ENCODE measurements at places on chromosomes 2 and 18.

DNA sequence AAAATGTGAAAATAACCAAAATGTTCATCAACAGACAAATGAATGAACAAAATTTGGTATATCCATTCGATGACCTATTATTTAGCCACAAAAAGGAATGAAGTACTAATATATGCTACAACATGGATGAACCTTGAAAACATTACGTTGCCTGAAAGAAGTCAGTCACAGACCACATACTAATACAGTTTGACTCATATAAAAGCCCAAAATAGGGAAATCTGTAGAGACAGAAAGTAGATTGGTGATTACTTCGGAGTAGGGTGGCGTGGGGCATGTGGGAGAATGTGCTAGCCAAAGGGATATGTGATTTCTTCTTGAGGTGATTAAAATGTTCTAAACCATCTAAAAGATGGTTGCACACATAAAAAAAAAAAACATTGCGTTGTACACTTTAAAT is 44.2 kb upstream of the PPM1B start:
- DNase-seq: no peak

DNA sequence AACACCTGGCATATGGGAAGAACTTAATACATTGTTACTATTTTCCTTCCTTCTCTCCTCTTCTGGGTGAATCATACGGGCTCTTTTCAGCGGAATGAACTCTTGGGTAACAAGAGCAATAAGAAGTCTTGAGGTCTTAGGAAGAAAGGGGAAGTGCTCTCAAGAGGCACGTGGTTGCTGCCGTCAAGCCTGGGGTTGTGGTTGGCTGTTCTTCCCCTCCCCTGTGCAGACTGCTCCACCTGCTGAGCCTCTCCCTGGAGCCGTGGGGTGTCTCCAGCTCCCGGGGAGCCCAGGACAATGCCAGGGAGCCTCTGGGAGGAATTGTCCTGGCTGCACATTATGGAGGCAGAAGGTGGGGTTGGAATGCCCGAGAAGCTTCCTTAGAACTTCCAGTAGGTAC is 19.4 kb downstream of the TOGARAM2 start:
- no peak for DNase-seq

DNA sequence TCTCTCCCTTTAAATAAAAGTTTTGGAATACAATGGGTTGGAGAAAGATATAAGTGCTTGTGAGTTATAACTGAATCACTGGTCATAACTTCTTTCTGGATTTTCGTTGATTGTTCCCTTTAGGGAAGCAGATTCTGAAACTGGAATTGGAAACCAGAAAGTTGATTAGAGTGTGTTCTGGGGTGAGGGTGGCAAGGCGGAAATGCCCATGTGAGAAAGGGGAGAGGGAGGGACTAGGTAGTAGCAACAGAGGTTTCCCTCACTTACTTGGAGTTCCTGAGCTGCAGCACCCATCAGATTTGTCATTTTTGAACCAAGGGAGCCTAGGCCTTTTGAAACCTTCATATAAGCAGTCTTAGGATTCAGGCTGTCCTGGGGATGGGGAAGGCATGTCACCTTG is 453.4 kb downstream of the KCNJ3 start:
- no peak for DNase-seq

- DNase-seq: no peak
Measured at GRCh38 chr2:83615511-83615910, 843.6 kb downstream of the SUCLG1 start.

DNA sequence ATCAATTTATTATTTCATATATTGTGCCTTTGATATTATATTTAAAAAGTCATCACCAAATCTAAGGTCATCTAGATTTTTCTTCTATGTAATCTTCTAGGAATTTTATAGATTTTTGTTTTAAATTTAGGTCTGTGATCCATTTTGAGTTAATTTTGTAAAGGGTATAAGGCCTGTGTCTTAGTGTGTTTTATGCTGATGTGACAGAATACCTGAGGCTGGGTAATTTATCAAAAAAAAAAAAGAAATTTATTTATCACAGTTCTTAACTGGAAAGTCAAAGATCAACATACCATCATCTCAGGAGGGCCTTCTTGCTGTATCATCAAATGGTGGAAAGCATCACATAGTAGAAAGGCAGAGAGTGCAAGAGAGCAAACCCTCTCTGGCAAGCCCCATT is 216.2 kb downstream of the PDE1A start:
- DNase-seq: no peak

DNA sequence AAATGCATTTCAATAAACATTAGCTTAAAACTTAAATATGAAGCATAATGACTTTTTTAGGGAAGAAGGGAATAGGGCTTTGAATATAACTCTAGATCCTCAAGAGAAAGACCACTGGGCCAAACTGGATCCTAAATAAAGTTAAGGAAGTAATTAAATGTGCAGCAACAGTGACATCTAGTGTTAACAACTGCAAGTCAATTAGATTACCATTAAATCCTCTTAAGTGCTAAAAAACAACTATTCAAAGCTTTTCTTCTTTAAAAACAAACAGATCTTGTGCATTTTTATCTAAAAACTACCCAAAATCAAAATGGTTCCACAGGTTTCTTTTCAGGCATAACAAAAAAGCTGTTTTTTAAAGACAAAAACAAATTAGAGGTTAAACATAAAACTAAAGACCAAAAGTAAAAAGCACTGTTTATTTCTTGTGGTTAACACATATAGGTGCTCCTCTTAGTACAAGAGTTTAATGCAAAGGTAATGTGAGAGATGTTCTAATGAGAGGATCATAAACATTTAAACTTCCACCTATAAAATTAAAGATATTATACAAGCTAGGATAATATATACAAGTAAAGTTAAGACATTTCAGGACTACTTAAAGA is 111.4 kb downstream of the THADA start:
- DNase-seq: peak; percentile 32

GRCh38 chr2:2222931-2223330 is 108.1 kb downstream of the MYT1L start:
- no peak for DNase-seq

GRCh38 chr2:208440716-208441115 is 34.1 kb downstream of the PTH2R start:
- DNase-seq: no peak

GRCh38 chr2:8953525-8953924 is 50.0 kb downstream of the MBOAT2 start:
- no peak for DNase-seq

DNA sequence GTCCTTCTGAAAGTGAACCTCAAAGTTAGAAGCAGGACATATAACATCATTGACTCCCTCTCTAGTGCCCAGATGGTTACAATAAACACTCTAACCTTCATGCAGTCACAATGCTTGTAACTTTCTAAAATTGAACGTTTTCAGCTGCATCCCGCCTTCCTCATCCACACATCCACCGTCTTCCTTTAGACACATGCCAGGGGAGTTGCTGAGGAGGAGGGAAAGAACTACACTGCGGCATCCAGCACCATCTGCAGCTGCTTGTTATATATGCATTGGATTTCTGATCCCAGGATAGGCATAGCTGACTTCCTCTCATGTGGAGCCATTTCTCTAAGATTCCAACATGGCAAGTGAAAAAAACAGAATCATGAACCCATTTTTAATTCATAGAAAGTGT is 96.8 kb downstream of the FBXO15 start:
- no peak for DNase-seq

GRCh38 chr2:47653902-47654789 is 128.8 kb upstream of the MSH6 start:
- no peak for DNase-seq

GRCh38 chr18:63159590-63159989 is 160.0 kb downstream of the BCL2 start:
- DNase-seq: no peak

DNA sequence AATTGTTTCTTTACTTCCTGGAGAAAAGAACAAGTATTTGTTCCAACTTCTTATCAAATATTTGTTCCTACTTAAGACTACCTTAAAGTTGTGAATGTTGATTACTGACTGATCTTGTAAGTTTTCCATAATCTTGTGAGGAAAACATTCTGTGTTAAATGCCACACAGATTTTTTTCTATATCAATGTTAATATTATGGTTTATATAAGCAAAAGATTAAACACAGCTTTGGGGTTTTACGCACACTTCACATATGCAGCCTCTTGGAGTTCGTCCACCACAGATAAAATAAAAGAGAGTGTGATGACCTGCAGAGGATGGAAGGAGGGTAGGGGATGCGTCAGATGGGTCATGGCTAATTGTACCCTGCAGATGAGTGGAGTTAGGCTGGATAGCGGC is 780.0 kb upstream of the SALL3 start:
- DNase-seq: no peak

GRCh38 chr18:74040459-74041332 is 106.9 kb downstream of the FBXO15 start:
- peak; percentile 6 for DNase-seq

DNA sequence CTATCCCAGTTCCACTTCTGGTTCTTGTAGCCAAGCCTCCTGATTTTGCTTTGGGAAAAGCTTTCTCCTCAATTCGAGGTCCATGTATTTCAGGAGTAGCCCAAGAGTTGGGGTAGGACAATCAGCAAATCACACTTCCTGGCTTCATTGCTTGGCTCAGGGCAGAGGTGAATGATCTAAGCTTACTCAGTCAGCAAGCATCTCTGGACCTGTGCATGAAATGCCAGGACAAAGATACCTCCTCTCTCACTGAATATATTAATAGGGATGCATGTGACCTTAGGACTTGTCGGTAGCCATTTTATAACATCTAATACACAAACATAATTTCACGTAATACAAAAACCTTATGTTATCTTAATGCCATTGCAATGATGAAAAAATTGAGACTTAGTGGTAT is 373.1 kb downstream of the TGIF1 start:
- DNase-seq: no peak

DNA sequence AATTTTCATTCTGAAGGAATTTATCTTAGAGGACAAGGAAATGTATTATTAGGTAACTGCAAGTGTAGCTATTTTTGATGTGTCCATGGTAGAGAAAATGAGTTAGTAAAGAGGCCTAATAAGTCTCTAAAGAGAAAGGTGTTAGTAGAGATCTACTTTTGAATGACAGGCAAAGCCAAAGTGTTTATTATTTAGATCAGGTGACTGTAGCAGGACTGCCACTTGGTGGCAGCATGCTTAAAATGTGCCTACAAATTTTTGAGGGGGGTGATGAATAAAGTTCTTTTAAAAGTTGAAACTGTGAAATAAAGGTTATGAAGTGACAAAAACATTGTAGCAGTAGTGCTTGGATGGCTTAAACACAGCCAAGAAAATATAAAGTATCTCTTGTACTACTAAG is 421.5 kb upstream of the MEIS1 start:
- no peak for DNase-seq

DNA sequence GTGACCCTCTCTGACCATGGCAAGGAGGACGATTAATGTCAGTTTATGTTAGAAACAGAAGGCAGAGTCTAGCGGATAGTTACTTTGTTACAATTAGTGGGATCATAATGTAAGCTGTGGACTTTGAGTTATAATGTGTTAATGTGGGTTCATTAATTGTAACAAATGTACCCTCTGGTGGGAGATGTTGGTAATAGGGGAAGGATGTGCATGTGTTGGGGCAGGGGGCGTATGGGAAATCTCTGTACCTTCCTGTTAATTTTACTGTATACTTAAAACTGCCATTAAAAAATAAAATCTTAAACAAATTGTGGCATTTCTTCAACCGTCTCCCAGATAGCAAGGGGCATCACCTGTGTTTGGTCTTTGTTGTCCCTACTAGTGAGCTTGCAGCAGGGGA is 4.8 kb downstream of the UBE2F start:
- DNase-seq: no peak

GRCh38 chr2:100799686-100800085 is 20.3 kb upstream of the NPAS2 start:
- no peak for DNase-seq

DNA sequence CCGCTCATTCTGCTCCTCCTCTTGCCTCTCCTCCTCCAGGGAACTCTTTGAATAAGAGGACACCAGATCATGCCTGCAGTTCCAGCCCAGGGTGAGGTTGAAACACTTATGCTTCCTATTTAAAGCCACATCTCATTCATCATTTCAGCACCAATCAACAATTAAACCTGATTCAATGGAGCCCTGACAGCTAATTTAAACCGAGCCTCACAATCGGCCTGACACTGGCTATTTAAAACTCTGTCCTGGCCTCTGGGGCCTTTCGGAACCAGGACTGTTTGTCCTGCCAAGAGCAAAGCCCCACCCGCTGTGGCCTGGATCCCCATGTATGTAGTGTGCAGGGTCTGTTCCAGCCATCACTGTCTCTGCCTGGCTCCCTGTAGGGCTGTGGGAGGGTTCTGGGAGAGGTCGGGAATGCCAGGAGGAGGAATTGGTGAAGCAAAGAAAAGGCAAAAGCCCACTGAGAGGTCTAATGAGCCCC is 97.4 kb downstream of the MCFD2 start:
- no peak for DNase-seq

- no peak for DNase-seq
Measured at GRCh38 chr2:445896-446295, 158.0 kb upstream of the ALKAL2 start.

GRCh38 chr2:119160361-119160990 is 1.9 kb upstream of the C1QL2 start:
- DNase-seq: no peak

DNA sequence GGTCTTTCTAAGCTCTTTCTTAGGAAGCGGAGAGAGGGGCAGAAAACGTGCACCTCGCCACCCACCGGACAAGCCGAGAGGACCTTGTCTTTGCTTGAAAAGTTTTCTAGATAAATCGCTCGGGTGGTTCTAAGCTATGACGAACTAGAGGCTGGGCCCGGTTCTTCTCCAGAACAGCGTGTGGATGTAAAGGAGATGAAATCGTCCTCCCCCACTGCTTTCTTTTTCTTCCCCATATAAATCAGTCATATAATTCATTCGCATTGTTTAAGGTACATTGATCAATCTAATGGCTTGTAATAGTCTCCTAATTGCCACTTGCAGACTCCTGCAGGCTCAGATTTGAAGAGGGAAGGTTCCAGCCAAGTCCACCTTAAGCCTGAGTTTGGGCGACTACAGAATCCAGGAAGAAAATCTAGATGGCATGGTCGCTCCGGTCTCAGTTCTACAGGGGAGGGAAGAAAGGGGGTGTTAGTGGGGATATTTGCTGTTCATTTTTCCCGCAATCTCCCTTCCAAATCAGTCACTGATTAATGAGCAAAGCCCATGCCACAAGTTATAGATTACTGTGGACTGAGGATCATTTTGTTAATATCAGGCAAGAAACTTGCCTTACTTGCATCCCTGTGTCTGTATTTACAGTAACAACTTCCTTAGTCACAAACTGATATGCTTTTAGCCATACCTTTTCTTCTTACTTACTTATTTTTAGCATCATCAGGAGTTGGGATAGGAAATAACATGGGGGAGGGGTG is 5.6 kb upstream of the SP9 start:
- DNase-seq: no peak

- DNase-seq: no peak
Measured at GRCh38 chr18:55559739-55560138, 28.3 kb downstream of the TCF4 start.

DNA sequence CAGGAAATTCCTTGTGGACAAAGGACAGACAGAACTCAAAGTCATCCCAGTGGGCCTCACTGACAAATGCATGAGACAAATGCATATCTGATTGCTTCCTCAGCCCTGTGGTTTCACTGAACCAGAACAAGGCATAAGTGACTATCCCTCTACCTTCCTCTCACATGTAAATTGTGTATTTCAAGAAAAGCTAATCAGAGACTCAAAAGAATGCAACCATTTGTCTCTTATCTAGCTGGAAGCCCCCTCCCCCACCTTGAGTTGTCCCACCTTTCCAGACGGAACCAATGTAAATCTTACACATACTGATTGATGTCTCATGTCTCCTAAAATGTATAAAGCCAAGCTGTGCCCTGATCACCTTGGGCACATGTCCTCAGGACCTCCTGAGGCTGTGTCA is 102.0 kb upstream of the TMEM200C start:
- no peak for DNase-seq

Data from NCI-H1105 (cell line).